ENCODE measurements at places on chromosomes 1 and 21. TPM values are rescaled to one million over a fixed set of nuclear protein-coding genes. Genes with fewer than 3 reads are reported as not detected.

The PRAMEF13 gene
- total RNA-seq: not detected

The ACBD6 gene
- 59.0 TPM for total RNA-seq

The CD53 gene
- total RNA-seq: not detected

The CHAF1B gene
- 8.2 TPM for total RNA-seq

The PTAFR gene
- 0.14 TPM for total RNA-seq

The MAGOH gene
- 45.5 TPM for total RNA-seq

The ZFP69B gene
- total RNA-seq: 4.5 TPM

The ATP1A2 gene
- not detected for total RNA-seq

The F13B gene
- total RNA-seq: not detected

The FAM163A gene
- not detected for total RNA-seq

The SPATA21 gene
- total RNA-seq: under 0.01 TPM

The MROH9 gene
- not detected for total RNA-seq

The TEX50 gene
- not detected for total RNA-seq

The CASZ1 gene
- 3.7 TPM for total RNA-seq

The KLF18 gene
- not detected for total RNA-seq

The S100B gene
- not detected for total RNA-seq

The RIPPLY3 gene
- not detected for total RNA-seq

The SELP gene
- 2.8 TPM for total RNA-seq

The NCAM2 gene
- total RNA-seq: 0.13 TPM

The ILDR2 gene
- total RNA-seq: 0.14 TPM

The NBL1 gene
- total RNA-seq: 33.3 TPM

The PMF1 gene
- 54.7 TPM for total RNA-seq

The C1orf167 gene
- 0.29 TPM for total RNA-seq

The RABGAP1L gene
- 39.2 TPM for total RNA-seq

The CAPZA1 gene
- 374 TPM for total RNA-seq

Measured in thoracic aorta endothelial cell (primary cell).